NCI-H1417 (cell line): ENCODE measurements at places on chromosomes 12 and 14.

DNA sequence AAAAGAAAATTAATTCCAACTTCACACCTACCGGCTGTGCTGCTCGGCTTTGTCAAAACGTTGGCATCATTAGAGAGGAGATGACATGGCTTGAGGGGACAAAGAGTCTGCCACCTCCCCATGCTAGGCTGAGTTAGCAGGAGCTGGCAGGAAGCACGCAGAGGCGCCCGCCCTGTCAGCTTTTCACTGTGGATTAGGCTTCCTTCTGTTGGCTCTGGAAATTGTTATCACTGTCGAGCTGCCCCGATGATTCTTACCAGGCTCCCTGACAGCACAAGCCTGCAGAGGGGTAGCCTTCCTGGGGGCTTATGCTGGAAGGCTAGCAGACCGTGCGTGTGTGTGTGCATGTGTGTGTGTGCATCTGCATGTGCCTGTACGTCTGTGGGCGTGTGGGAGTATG lies 490.9 kb upstream of the TBX3 start:
- no peak for DNase-seq

- DNase-seq = no peak
Observed at GRCh38 chr12:105522166-105522825, 191.8 kb downstream of the C12orf75 start.

DNA sequence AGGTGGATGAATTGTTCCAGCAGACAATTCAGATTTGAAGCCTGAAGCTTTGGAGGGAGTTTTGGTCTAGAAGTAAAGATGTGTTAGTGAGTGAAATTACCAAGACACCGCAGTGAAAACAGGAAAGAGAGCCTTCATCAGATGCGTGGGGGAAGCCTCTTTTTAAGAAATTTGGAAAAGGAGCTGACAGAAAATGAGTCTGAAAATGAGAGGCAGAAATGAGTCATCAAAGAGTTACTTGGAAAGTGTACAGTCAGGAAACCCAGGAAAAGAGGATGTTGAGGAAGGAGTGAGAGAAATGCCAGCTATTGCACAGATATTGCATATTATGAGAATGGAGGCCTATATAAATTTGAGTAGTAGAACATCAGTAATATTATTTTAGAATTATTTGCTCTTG lies 520.7 kb downstream of the NRXN3 start:
- DNase-seq = no peak

DNA sequence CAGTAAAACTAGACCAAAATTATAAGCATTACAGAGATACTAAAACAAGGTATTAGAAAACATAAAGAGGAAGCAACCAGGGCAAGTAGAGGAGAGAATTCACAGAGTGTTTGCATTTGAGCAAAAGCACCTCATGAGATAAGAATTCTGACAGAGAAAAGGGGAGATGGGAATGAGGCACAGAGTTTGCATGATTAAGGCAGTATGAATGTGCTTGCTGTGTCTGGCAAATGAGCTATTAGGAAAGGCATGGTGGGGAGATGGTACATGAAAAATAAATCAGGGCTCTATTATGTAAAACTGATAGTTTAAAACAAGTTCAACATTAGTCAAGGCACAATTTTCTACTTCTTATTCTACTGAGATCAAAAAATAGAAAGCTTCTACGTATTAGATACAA lies 23.1 kb downstream of the GARIN6 start:
- no peak for DNase-seq

DNA sequence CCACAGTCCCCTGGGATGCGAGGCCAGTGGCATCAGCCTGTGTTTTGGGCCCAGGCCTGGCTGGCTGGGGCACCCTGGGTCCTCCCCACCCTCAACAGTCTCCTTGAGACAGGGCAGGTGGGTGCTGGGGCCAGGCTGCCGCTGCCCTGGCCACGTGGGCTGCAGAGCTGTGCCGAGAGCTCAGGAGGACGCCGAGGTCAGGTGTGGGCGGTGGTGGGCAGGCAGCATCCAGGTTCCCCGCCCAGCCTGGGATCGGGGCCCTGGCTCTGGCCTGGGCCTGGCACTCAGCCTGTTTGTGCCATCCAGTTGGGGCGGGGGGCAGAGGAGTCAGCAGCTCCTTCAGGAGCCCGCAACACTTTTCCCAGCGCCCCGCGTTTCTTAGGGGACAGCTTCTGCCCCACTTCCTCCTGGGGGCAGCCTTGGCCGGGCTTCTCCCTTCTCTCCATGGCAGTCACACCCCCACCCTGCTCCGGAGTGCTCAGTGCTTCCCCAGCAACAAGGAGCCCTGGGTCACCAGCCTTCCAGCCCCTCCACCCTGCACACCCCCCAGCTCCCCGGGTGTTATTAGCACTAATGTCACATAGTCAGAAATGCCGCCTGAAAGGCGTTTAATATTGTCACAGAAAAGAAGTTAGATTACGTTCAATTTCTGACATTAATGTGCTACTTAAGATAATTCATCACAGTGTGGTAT lies 30.8 kb downstream of the KIF26A start:
- DNase-seq = peak; percentile 39

DNA sequence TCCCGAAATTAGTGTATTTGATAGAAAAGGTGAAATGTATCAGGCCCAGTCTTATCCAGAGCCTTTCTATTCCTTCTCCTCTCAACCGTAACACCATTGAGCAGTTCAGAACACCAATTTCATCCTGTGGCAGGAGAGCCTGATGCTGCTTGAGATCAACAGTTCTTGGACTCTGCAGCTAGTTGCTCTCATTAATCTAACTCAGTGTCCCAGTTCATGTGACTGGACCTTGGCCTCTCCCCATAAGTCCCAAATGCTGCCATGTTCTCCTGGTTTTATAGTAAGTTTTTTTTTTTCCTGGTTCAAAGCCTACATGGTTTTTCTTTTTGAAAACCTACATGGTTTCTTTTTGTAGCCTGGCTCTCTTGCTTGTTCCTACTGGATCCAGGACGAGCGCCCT lies 293.9 kb downstream of the ITPR2 start:
- DNase-seq = no peak

DNA sequence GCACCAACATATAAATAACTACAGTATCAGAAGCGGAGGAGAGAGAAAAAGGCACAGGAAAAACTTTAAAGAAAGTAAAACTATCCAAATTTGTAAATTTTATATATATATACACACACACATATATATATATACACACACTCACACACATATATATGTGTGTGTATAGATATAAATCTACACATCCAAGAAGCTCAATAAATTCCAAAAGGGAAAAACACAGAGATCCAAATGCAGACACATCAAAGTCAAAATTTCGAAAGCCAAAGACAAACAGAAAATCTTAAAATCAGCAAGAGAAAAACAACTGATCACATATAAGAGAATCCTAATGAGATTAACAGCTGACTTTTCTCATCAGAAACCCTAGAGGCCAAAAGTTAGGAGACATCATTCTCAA lies 37.3 kb downstream of the PARP11 start:
- no peak for DNase-seq

DNA sequence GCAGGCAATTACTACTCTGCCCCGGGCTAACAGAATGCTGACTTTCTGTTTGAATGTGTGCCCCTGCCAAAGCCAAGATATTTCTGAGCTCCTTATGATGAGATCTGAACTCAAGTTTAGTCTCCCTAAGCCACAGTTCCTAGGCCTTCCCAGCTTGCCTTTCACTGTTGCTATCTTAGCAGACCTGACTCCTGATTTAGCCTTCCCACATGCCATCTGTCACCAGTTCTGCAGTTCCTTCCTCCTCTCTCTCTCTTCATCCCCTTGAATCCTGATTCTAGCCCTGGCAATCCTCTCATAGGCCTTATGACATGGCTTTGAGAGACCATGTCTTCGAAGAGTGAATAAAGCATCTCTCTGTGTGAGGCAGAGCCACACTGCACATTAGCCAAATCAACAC lies 12.5 kb upstream of the SAMD4A start:
- no peak for DNase-seq

DNA sequence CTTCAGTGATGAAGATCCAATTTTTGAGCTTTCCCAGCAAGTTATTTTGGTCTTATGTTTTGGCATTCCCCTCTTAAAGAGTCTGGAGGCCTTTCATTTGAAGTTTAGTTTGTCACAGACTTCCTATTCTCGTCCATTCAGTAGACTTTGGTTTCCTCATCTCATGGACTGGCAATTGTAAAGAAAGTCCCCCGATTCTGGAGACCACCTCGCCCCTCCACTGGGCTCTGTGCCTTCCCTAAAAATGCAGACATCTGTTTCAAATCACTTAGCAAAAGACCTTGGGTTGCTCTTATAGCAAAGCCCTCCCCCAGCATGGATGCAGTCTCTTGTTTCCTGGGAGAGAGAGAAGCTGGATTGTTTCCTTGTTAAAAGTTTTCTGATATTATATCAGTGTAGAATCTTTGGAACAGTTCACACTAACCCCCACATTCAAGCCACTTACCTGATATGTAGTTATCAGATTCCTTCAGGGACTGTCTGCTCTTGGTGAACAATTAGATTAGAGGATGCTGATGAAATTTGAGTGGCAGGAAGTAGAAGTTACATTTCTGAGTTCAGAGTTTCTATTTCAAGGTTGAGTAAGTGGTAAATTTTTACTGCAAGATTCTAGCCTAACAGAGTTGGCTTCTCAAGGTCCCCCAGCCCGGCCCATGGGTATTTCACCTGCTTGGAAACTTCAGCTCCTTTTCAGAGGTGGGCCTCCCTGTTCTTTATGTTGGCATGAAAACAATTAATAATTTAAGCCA lies 56.3 kb downstream of the PLXNC1 start:
- no peak for DNase-seq
